ENCODE measurements at places on chromosomes 12 and 14.
A peak's percentile ranks its signal among the peaks of the same experiment; 100 is the strongest.

- DNase-seq: no peak
These were observed 444 bp downstream of the DRAM1 start for GRCh38 chr12:101877806-101878242.

- no peak for DNase-seq
These were observed 42.2 kb upstream of the FAM181A start for GRCh38 chr14:93884950-93885349.

DNA sequence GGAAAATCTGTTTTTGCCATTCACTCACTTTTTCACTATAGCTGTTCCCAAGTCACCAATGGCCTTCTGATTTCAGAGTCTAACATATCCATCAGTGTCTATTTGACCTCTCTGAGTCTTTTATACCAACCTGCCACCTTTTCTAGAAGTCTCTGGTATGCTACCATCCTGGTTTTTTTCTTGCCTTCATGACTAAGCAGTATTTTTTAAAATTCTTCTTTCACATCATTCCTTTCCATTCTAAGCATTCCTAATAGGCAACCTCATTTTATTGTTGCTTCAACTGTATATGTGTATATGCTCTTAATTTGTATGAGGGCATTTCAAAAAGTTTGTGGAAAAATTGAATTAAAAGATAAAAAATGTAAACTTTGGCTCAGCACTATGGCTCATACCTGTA lies 5.0 kb downstream of the IRAK4 start:
- no peak for DNase-seq

DNA sequence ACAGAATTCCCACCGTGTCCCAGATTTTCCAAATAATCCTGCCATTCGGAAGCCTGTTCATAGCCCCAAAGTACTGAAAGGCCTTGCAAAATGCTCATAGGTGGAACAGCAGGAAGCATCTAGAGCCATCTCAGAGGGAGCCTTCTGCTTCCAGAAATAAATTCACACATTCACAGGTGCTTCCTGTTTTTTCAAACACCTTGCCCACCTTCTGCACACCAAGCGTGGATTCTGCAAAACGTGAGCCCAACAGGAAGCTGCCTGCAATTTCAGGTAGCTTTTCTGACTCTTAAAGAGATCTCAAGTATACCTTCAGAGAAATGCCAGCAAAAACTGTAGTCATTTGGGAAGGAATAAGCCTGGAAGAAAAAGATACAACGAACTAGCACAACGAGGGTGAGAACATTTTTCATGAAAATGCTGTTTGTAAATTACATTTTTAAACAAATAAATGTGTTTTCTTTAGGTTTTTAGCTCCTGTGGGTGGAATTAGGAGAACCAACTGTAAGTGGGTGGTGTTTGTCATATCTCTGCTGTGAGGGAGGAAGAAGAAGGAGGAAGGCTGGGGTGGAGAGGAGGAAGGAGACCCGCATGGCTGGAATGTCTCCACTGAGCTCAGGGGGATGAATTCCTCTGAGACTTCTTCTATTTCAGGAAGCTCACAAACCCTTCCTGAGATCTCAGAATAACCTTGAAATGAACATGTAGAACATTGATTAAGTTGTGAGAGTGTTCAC lies at the start of gene IFNG-AS1:
IFNG-AS1 (plus strand) TSS at position 264 of the 737 bp plus-strand sequence.
- no peak for DNase-seq

- no peak for DNase-seq
These were observed 482 bp downstream of the TMEM30B start for GRCh38 chr14:61280526-61281185.

DNA sequence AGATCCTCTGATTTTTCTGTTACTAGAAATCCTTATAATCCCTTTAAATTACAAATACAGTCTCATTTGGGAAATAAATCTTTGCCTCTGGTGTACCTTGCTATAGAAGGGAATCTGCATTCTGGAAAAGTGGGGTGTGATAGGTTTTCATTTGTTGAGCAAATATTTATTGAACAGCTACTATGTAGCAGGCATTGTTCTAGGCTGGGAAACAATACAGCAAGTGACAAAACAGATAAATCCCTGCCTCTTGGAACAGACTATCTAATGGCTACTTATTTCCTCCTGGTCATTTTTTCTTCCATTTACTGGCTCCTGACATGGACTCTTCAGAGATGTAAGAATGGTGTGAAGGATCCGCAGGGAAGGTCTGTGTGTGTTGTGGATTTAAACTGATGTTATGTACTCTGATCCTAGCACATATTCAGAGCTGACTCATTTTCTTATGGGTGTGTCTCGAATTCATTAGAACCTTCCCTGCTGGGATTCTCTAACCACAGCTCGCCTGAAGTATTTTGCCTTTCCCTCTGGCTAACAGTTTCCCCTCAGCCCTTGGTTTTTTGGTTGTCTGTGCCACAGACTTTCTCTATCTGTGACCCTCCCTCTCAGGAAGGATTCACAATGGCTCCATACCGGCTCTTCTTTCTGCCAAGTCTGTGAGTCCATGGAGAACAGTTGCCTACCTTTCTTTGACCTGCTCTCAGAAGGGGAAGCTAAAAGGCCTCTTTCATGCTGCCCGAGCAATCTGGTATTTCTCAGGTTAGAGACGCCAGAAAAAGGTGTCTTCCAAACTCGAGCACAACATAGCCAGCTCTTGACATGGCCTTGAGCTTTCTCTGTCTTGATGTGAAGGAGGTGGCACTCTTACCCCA lies 53.7 kb downstream of the TMTC2 start:
- peak; percentile 27 for DNase-seq

- no peak for DNase-seq
These were observed 33.1 kb upstream of the FBXO34 start for GRCh38 chr14:55238019-55238680.

- DNase-seq: peak; percentile 84
These were observed 192.4 kb upstream of the SLC16A7 start for GRCh38 chr12:59403259-59403932.

DNA sequence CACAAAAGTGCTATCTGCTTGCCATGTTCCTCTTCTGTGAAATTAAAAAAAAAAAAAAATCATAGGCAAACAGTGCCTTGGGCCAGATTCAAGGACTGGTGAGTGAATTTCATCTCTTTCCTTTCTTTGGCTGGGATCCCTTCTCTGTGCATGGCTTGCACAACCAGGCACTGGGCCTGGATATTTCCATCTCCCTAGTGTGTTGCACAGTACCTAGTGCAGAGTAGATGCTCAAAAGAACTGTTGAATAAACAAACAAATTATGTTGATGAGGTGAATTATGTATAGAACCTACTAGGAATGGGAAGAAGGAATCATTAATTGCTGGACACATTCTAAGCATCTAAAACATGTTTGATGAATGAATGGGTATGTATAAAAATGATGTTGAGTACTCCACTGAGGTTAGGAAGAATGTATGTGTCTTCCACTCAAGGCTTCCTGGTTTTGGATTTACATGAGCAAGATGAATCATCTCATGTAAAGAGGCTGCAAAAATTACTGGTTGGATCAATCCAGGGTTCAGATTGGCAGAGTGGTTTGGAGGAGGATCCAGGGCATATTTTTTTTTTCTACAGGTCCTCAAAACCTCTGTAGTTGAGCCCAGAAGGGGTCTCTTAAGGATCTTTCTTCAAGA lies 93.2 kb downstream of the EMP1 start:
- DNase-seq: peak; percentile 24

GRCh38 chr12:122684297-122684813 lies 18.8 kb downstream of the HCAR2 start:
- no peak for DNase-seq

GRCh38 chr14:98170575-98170974 lies 1101.4 kb downstream of the BCL11B start:
- DNase-seq: no peak

- no peak for DNase-seq
These were observed 175.1 kb downstream of the GRIP1 start for GRCh38 chr12:66503746-66504145.

GRCh38 chr14:91873471-91874415 lies 6.4 kb upstream of the TC2N start:
- no peak for DNase-seq

DNA sequence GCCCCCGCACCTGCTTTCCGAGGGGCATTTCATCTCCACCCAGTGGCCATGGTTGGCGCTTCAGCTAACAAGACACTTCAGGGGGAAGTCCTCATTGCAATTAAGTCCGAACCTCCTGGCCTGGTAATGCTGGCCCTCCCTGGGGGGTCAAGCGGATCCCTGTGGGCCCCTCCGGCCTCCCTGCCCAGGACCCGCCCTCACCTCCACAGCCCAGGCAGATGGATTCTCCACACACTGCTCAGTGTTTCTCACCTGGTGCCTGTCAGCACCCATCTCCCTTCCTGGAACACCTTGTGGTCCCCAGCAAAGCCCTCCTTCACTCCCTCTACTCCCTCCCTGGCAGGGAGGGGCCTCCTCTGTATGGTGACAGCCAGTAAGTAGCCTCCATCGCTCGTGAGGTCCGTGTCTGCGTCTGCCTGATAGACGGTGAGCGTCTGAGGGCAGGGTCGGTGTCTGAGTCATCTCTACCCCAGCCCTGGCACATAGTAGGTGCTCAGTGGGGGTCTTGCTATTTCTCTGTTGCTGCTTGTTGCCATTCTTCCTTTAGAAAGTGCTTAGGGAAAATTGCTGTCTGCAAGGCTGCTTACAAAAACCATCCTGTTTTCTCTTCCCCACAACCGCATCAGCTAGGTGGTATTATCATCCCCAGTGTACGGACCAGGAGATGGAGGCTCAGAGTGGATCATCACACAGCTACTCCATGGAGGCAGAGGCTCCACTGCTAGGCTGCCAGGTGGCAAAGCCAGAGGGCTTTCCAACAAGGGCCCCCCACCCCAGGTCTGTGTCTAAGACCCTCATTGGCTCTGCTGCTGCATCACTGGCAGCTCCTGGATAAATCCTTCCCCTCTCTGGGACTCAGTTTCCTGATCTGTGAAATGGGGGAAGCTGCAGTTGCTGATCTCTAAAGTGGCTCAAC lies 39.7 kb upstream of the EML1 start:
- DNase-seq: no peak

- DNase-seq: no peak
These were observed 52.6 kb upstream of the NID2 start for GRCh38 chr14:52121441-52121840.

- DNase-seq: no peak
These were observed 275.9 kb downstream of the EGLN3 start for GRCh38 chr14:33674927-33675326.

DNA sequence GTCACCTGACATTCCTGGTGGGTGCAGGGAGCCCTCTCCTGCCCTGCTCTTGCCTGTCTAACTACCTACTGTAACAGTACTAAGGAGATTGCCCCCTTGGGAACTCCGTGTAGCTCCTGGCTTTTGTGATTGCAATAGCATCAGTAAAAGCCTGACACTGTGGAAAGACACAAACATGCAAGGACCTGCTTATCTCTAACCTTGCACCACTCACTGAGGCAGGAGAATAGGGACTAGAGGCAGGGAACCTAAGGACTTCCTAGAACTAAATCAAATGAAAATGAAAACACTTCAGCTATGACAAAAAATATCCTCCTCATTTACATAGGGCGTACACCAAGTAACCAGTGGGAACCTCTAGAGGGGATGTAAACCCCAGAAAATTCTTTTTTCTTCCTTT lies 28.5 kb downstream of the TUBA1A start:
- DNase-seq: no peak

GRCh38 chr14:57834001-57834598 lies 31.8 kb downstream of the SLC35F4 start:
- no peak for DNase-seq

DNA sequence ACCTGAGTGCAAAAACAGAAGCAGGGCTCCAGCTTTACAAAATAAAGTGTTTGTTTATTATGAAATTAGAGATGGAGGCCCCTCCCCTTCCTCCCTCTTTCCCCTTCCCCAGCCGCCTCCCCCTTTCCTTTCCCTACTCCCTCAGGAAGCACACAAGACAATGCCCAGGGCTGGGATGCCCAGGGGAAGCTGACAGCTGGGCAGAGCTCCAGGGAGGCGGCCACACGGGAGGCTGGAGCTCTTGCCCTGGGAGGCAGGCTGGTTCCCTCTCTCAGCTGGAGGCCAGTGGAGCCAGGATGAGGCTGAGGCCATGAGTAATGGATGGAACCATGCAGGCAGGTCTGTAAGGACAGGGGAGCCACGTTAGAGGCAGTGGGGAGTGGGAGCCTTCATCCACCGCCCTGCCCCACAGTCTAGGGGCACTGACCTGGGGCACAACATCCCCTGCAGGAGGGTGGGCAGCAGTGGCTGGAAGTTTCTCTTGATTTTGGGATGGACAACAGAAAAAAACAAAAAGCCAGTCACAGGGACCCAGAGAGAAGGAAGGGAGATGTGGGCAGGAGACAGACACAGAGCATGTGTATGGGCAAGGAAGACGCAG lies 5.1 kb downstream of the PSMB11 start:
- DNase-seq: no peak

DNA sequence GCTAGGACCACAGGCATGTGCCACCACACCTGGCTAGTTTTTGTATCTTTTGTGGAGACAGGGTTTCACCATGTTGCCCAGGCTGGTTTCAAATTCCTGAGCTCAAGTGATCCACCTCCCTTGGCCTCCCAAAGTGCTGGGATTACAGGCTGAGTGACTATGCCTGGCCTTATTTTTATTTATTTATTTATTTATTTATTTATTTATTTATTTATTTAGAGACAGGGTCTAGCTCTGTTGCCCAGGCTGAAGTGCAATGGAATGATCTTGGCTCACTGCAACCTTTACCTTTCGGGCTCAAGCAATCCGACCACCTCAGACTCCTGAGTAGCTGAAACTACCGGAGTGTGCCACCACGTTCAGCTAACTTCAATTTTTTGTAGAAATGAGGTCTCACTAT lies 117.0 kb upstream of the MAX start:
- no peak for DNase-seq

Data from fibroblast of skin of left biceps (primary cell).